Stimulated activated CD4-positive, alpha-beta T cell treated with anti-CD3 and anti-CD28 coated beads, TNF-alpha, amount 100 ng/mL, for 48 hours (primary cell): ENCODE measurements at places on chromosomes 7 and 10.

GRCh38 chr7:133805426-133805825, 321.7 kb upstream of the LRGUK start:
- DNase-seq: no peak

- DNase-seq: no peak
These were observed 23.0 kb downstream of the AMZ1 start for GRCh38 chr7:2710901-2711551.

DNA sequence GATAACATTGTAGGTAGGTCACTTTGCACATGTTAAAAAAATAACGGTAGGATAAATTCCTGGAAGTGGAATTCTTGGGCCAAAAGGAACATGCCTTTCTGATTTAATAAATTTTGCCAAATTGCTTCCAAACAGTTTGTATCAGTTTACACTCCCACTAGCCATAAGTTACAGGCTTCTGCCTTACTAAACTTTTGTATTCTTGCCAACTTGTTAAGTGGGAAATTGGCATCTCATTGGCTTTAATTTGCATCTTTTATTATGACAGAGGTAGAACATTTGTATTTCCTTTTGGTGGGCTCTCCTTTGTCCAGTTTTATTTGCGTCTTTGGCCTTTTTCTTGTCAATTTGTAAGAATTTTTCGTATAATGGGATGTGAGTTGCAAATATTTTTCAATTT, 38.3 kb upstream of the FAM180A start:
- no peak for DNase-seq

GRCh38 chr7:38881015-38881414, 28.0 kb downstream of the VPS41 start:
- DNase-seq: no peak

DNA sequence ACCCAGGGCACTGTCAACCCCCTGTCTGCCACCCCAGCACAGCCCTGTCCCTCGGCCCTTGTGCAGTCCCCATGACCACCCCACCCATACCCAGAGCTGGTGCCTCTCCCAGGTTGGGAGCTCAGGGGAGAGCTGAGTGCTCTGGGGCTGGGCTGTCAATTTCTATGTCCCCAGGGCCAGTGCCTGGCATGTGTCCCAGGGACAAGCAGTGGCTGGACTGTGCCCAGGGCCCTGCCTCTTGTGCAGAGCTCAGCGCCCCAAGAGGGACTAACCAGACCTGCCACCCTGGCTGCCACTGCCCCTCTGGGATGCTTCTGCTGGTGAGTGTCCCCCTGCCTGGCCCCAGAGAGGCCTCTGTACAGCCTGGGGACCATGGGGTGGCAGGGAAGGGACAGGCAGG, 29.0 kb upstream of the ZNF862 start:
- DNase-seq: no peak

GRCh38 chr7:28180364-28181147, at the start of gene JAZF1:
Gene JAZF1 (minus strand): TSS chr7:28180795.
- peak; percentile 25 for DNase-seq

DNA sequence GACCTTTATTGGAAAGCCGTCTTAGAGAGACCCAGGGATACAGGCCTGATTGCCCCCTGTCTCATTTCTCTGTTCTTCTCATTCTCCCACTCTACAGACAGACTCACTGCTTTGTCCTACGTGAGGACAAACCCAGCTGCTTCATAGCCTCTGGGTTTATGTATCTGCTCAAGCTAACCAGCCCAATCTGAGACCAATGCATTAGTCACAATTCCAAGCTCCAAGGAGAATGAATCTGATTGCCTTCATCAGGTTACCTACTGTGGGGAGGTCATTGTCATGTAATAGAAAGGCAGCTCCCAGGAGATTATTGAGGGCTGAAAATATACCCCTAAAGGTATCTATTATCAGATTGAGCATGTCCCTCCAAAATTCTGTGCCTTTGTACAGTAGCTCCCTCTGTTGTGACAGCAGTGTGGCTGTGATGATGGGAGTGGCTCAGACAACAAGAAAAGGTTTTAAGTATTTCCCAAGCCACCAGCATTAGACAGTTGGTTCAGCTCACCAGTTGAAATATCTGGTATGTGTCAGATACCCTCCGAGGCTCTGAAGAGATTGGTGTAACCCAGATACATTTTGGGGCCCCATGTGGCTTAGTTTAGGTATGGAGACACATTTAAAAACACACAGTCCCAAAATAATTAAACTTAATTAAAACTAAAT, 123.1 kb upstream of the EEPD1 start:
- no peak for DNase-seq

DNA sequence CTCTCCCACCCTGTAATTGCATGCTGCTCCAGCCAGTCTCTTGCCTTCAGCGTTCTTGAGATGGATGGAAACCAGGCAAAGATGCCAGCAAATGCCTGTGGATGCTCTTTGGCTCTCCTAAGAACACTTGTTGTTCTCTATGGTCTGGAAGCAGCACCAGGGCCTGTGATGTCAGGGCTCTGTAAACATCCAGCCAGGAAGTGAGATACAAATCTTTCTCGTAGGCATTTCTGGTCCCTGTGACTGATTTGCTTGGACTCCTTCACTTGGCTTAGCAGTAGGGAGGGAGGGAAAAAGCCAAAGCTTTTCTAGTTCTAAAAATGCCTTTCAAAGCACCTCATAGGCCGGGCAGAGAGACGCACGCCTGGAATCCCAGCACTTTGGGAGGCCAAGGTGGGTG, 201.3 kb downstream of the REEP3 start:
- DNase-seq: no peak

DNA sequence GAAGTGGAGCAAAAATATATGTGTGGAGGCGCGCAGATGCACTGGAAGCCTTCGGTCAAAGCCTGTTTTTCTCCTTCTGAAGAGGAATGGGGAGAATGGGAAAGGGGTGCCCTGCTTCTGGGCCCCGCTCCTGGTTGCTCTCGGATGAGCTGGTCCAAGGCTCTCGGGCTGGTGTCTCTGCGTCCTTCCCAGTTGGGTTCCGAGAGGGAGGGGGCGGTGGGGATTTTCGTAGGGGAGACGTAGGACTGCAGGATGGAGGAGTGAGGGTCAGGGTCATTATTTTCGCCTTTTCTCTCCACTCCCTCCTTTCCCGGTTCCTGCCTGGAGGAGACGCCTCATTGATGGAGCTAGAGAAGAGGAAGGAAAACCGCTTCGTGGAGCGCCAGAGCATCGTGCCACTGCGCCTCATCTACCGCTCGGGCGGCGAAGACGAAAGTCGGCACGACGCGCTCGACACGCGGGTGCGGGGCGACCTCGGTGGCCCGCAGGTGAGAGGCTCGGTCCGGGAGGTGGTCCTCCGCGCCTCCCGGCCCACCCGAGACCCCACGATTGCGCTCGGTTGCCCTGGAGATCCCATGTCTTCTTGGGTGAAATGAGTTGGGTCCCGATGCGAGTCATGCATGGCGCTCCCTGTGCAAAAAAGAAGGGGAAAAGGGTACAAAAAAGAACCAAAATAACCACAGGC, 790 bp downstream of the ADAM22 start:
- DNase-seq: no peak

DNA sequence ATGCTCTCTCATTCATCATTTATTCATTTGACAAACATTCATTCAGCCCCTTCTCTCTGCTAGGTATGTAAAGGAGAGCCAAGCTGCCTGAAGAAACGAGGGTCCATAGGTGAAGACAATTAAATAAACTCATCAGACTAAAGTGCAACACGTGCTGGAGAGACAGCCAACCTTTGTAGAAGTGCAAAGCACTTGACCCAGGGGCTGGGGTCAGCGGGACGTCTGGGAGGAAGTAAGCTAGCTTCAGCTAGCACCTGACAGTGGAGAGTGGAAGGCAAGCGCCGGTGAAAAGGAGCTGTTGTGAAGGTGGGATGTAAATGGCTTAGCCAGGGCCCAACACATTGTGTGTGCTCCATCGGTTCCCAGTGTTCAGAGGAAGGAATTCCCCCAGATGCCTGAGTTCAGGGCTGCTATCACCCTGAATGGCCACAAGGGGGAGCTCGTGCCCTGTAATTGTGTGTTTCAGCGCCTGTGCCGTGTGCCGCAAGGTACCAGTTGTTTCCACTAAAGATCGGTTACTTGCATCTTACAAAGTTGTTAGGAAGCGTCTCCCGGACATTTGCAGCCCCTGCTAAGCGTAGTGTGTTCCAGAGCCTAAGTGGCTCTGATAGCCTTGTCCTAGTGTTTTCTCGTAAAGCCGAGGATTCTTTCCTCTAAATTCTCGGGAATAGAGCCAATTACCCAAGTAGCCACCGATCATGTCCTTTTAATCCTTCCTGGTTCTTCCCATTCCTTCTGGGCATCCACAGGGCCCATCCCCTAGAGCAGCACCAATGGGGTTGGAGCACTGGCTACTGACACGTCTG, 30.6 kb downstream of the TLX1 start:
- DNase-seq: peak; percentile 62

DNA sequence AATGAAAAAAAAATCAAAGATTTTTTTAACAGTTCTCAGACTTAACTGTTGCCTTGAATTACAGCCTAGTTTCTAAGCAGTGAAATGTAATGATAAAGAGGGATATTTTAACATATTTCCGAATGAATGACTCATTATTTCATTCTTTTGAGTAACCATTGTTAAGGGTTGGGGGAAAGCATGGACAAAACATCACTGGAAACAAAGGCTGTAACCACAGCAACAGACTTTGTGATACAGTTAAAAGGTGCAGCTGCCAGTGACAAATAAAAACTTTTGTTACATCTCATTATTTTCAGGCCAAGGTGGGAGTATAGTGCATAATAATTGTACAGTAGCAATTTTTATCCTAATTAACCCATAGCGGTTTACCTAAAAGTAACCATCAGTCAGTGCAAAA, 172.6 kb downstream of the LRRTM3 start:
- DNase-seq: no peak

DNA sequence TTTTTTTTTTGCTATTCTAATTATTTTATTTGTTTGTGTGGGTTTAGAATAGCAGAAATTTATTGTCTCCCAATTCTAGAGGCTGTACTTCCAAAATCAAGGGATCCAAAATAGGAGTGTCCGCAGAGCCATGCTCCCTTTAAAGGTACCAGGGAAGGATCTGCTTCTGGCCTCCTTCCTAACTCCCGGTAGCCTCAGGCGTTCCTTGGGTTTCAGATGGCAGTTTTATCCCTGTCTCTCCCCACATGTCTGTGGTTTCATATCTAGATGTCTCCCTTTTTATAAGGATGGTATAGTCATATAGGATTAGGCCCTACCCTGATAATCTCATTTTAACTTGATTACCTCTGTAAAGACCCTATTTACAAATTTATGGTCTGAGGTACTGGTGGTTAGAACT, 48.4 kb downstream of the BMPR1A start:
- DNase-seq: no peak

DNA sequence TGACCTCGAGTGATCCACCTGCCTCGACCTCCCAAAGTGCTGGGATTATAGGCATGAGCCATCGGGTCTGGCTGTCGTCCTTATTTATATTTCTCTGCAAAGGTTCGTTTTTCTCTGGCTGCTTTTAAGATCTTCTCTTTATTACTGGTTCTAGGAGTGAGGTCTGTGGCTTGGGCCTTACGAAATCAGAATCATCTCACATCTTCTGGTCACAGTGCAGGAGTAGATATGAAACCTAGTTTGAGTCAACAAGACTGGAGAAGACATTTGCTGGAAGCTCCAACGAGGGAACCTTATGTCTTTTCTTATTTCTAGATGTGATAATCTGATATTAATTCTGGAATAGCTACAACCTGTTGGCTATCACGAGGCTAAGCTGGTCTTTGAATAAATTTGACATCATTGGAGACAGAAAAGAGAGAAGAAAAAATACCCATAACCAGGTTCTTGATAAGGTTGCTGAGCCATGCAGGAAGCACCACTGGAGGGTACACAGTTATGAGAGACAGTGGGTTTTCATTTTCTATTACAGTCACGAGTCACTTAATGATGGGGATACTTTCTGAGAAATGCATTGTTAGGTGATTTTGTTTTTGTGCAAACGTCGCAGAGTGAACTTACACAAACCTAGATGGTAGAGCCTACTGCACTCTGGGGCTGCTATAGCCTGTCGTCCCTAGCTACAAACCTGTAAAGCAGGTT, 25.6 kb upstream of the IL15RA start:
- DNase-seq: no peak

DNA sequence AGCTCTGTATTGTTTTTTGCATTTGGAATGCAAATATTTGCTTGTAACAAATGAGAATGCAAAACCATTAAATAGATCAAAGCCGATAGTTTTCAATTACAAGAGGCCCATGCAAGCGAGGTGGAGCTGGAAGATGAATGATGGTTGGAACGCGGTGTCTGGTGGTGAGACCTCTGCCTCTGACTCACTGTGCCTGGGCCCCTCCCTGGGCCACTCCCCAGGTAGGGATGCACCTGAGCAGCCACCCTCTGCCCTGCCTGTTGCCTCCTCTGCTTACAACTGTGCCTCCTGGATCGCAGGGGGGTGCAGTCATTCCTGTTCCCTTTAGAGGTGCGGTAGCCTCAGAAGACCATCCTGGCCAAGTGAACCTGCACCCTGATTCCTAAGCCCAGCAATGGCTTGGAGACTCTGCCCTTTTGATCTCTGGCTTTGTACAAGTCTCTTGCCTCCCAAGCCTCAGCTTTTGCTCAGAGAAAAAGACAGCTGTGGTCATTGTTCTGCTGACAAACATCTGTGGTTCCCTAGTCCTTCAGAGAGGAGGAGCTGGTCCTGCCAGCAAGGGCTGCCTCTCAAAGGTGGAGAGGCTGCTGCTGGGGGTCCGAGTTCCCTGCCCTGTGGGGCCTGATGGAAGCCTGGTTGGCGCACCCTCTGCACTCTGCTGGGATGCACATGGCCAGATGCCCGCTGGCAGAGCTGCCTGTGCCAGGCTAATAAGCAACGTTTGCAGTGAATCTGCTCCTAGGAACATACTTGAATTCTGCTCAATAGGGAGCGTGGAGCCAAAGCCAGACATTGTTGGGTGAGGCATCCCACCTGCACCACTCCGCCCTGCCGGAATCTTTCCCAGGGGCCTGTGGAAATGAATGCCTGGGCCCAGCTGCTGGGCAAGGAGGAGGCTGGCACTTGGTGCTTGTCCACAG, 126.3 kb upstream of the TCERG1L start:
- DNase-seq: no peak

DNA sequence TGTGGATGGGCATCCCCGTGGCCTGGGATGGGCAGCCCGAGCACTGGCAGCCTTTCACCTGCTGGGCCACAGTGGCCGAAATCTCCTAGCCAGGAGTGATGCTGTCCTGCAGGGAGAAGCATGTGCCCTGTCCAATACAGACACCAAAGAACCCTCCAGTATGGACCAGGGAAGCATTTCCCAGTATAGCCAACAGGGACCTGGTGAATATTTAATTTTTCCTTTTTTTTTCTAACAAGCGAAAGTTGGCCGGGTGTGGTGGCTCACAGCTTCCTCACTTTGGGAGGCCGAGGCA, 11.0 kb downstream of the IMPDH1 start:
- DNase-seq: no peak

GRCh38 chr7:129574487-129574886, 37.0 kb upstream of the NRF1 start:
- no peak for DNase-seq

DNA sequence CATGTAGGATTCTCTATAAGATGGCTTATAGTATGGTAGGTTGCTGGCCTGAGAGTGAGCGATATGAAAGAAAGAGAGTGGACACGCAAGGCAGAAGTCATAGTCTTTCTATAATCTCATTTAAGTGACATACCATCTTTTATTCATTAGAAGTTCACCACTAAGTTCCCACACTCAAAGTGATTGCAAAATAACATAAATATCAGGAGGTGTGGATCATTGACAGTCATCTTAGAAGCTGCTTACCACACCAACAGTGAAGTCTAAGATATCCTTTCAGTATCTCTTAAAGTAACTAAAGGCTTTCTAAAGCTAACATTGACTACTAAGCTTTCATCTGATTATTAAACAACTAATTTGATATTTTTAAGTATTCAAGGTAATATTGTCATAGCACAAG, 36.9 kb upstream of the GNAI1 start:
- DNase-seq: no peak
